AG04450 (cell line): ENCODE measurements at places on chromosomes 3 and 15. TPM values are rescaled to one million over a fixed set of nuclear protein-coding genes. Genes with fewer than 3 reads are reported as not detected.

DNA sequence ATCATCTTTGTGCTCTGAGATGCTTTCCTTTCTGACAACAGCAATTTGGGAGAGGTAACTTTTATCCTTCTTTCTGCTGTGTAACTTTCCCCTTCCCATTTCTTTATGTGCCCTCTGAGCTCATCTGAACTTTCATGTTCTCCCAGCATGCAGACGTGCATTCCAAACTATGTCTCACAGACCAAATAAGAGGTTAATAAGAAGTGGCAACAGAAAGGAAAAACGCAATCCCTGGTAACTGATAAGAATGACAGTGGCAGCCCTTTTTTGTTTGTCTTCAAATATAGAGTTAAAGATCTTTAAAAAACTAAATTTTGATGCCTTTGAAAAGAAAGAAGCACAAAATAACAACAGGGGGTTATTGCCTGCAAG, 533.4 kb downstream of the FOXP1 start:
- DNase-seq = no peak

GRCh38 chr3:148077965-148078364, 619.7 kb upstream of the AGTR1 start:
- no peak for DNase-seq

GRCh38 chr3:142846779-142847577, 41.9 kb downstream of the PCOLCE2 start:
- no peak for DNase-seq

DNA sequence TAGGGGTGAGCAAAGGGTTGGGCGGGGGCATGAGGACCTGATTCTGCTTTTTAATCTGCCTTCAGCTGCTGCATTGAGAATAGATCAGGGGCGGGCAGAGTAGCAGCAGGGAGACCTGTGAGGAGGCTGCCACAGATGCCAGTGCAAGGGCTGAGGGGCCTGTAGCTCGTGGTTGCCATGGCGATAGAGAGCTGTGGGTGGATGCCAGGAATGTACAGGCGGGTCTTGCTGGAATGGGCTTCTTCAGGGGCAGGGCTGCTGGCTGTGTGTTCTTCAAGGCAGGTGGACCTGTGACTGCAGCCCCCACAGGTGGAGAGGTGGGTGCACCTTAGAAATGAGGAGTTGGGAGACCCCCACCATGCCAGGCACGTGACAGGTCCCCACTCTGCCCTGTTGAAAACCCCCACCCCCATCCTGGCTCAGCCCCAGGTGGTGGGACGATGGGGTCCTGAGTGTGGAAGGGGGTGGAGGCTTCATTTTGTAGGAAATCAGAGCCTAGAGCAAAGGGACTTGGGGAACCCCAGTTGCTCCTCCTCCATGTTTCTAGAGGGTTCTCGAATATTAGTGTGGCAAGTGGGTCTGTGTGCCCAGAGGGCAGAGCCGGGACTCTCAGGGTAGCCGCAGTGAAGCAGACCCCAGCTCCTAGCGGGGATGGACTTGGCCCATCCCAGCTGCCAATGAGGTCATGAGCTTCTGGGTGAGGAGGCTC, 38.3 kb downstream of the SLC6A6 start:
- DNase-seq = no peak

- DNase-seq = no peak
These were observed 159.3 kb upstream of the TLE3 start for GRCh38 chr15:70257047-70257446.

DNA sequence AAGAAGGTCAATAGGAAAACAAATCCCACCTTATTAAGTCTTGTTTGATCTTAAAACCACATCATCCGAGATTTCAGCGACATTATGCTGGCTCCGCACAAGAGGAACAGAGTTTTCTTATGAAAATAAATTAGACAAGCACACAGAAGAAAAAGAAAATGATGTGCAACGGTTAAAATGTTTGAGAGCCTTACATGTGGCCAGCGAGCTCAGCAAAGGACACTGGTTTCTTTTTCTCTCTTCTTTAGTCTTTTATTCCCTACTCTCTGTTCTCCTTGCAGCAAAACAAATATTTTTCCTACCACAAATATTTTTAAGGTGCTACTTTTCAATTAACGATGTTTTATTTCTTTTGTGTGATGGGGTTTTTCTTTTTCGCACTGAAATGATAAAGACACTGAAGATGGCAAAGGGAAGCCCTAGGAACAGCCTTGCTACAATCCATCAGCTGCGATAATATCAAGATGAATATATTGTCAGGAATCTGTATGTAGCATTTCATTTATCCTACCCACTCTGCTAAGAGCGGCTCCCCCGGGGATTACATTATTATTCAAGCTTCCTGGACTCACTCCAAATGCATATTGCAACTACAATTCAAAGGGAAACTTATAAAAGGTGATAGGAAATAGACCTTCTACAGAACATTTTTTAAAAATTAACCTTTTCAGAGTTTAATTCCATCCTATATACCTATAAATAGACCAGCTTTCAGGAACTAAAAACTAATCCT, 72.9 kb downstream of the ANXA2 start:
- no peak for DNase-seq

GRCh38 chr3:195271410-195272243, 668 bp upstream of the XXYLT1 start:
- DNase-seq = no peak

DNA sequence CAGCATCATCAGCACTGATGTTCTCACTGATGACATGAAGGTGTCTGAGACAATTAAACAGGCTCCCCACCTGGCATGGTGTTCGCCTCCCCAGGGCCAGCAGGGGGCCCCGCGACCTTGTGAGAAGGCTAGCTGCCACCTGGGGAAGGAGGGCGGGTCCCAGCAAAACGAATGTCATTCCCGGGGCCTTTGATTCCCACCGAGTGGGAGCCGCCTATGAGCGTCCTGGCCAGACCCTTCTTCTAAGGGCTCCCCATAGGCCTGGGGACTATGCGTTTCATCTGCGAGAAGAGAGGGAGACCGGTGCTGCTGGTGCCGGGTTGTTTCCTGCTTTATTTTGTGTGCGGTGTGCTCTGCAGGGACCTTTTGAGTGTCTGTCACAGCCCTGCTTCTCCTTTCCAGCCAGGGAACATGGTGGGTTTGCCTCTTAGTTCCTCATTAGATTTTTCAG, 20.5 kb upstream of the MINDY4B start:
- no peak for DNase-seq

Gene FGD5
- not detected in 2 replicates for polyA plus RNA-seq

Gene CHRM5
- 0.02 and 0.07 TPM in 2 replicates for polyA plus RNA-seq

Gene GOLGA6A
- not detected in 2 replicates for polyA plus RNA-seq
